ENCODE measurements at places on chromosomes 3 and 15.
A peak's percentile ranks its signal among the peaks of the same experiment; 100 is the strongest.

GRCh38 chr3:23331141-23331935 lies 128.2 kb downstream of the UBE2E2 start:
- DNase-seq: no peak

DNA sequence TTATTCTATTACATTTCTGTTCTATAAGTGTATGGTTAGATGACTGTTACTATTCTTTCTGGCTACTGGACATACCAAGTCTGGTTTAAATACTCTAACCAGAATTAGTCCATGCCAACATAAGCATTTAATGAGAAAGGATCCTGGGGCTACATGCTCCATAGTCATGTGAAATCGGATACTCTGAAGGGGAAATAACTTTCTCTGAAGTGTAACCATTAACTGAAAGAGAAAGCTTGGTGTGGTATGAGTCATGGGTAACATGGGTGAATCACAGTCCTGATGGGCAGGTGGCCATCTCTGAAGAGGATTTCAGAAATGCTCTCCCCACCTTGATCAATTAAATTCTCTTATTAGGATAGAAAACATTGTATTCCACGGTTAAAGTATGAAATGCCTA lies 69.4 kb downstream of the FHIT start:
- no peak for DNase-seq

DNA sequence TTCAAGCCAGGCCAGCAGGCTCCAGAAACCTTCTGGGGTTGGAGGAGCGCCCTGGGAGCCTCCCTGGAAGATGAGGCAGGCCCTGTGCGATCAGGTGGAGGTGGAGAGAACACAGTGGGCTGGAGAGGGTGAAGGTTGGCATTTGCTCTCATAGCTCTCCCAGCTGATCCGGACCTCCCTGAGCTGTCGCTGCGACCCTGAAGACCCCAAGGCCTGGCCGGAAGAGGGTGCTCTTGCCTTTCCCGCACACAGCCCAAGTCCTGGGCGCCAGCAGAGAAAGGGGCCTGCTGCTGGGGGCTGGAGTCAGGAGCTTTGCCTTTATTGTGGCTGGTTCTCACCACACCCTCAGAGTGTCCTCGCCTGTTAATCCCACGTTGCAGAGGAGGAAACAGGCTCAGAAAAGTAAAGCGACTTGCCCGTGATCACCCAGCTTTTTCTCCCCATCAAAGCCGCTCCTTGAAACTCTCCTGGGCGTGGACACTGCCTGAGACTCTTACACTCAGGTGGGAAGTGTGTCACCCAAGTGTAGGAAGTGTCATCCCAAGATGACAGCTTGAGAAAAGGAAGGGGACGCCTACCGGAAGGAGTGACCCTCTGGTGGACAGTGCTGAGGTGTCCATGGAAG lies 8.6 kb upstream of the RPL29 start:
- peak; percentile 38 for DNase-seq

DNA sequence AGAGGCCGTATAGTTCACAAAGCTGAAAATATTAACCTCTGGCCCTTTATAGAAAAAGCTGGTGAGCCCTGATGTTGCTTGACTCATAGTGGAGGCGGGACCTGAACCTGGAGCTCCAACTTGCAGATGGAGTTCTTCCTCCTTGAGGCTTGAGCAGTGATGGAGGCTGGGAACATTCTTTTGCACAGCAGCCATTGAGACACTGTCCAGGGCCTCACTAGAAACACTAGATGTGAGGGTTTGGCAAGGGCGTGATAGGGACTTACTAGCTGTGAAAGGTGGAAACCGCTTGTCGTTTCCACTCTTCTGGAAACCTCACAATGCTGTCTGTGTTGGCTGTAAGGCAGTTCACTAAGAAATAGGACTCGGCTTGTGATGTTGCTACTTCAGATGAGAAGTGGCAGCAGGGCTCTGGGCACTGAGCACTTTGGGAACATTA lies 12.5 kb downstream of the SMAD6 start:
- no peak for DNase-seq

GRCh38 chr3:189233225-189233858 lies 61.6 kb downstream of the TPRG1 start:
- peak; percentile 53 for DNase-seq

DNA sequence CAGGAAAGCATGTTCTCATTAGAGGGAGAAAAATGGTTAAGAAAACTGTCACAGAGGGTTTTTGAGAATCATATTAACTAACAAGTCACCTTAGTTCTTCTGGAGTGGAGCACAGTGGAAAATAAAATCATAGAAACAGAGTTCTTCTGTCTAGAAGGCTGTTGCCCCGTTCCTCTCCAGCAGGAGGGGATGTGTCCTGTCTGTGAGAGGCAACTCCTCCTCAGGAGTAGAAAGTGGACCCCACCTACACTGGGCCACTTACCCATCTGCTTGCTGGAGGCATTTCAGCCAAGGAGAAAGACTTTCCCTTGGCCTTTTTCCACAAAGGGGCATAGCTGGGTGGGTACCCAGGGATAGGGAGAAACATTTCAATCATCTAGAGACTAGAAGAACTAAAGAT lies 106.6 kb downstream of the SSR3 start:
- DNase-seq: peak; percentile 51

GRCh38 chr3:32457971-32458471 lies 44.6 kb downstream of the CMTM6 start:
- peak; percentile 66 for DNase-seq

GRCh38 chr15:42191610-42192346 lies 16.3 kb downstream of the VPS39 start:
- no peak for DNase-seq

- DNase-seq: peak; percentile 70
Observed at GRCh38 chr15:72230197-72231065, 559 bp downstream of the PKM start.

GRCh38 chr3:8328967-8329366 lies 172.7 kb upstream of the LMCD1 start:
- no peak for DNase-seq

DNA sequence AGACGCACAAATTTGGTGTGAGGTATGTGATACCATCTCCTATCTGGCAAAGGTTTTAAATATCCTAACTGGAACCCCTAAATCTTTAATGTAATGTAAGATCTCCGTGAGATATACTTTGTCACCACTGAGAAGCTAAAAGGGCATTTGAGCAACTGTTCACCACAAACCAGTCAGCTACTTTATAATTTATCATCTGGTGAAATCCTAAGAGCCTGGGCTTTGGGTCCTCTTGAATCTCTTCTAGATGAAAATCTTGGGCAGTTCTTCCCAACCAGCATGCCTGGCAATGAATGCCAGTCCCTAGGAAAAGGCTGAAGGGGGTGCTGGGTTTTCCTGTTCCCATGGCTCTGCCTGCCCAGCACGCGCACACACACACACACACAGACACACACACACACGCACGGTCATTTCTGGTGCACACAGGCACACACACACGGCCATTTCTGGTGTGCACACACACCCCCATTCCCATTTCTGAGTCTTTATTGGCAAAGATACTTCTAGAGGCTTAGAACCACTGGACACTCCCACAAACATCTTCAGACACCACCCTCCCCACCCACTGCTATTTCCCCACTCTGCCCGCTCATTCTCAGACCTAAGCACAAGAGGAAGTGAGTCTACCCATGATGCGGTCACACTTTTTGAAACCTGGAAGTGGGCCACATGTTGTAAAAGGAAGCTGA lies 72.6 kb downstream of the MYO1E start:
- DNase-seq: peak; percentile 91

GRCh38 chr3:63972987-63973386 lies 50.3 kb downstream of the PSMD6 start:
- no peak for DNase-seq

DNA sequence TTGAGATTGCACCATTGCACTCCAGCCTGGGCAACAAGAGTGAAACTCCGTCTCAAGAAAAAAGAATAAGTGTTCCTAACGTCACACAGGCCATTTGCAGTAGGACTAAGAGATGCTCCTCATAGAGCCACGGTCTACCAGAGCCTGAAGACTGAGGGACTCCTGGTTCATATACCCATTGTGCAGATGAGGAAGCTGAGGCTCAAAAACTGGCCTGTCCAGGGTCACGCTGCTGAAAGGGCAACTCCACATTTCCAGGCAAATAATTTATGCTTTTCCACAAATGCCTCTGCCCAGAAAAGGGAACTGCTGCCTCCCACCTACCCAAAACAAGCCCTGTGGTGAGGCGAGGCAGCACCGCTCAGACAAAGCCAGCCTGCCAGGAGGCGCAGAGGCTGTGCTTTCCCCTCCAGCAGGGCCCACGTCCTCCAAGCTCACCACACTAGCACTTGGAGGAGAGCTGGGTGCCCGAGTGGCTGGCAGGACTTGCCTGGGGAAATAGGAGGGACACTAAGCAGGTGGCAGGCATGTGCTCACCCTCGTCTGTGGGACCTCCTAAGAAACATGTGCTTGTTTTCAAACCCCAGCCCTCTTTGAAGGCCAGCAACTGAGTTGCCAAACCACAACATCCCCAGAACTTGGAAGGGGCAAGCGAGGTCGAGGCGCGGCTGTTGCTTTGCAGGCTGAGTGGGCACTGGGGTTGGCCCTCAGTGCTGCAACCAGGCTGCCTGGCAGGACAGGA lies 195.6 kb downstream of the XXYLT1 start:
- no peak for DNase-seq

DNA sequence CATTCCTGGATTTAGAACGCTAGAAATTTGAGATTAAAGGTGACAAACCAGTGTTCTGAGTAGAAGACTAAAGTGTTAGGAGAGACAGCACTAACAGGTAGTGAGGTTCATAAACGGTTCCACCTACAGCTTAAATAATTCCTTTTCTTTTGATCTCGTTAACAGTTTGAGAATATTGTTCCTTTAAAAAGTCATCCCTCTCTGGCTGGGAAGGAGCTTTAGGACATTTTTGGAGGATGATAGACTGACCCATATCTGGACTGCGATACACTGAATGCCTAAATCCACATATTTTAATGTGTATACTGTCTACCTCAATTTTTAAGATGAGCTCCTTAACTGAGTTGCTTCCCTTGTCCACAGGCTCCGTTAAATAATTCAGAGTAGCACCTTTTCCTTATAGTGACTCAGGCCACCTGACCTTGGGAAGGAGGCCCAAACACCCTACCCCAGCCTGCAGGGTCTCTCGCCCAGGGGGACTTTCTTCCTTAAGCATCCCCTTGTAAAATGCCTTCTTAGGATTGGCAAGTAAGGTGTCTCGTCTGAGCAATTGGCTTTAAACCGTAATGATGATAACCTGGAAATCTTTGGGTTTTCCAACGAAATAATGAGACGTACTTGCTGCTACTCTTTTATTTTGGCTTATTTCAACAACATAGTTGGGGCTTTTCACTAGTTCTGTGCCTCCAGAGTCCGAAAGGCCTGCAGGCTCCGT lies 3.3 kb downstream of the TRIM71 start:
- no peak for DNase-seq

GRCh38 chr3:145550522-145550921 lies 610.5 kb downstream of the PLOD2 start:
- no peak for DNase-seq

- no peak for DNase-seq
Observed at GRCh38 chr3:142417302-142417701, 30.5 kb downstream of the XRN1 start.

DNA sequence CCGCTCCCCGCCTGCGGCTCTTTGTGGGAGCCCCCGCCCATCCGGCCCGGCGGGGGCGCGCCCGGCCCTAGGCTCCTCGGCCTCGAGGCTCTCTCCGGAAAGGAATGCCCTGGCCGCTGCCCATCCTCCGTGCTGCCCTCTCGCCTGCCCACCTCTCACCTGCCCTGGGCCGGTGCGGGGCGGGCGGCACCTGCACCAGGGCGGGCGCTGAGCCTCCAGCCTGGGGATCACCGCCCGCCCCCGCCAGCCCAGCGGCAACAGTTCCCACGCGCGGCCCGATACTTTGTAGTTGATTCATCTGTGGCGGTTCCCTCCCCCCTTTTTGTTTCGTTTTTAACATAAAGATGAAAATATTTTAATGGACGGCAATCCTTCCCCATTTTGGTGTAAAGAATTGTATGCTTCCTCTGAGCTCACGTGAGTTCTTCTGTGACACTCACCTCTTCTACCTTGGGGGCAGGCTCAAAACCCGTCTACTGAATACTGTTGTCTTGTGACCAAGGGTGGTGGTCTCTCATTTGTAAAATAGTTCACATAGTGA lies 1.9 kb downstream of the KLF13 start:
- DNase-seq: peak; percentile 58

- DNase-seq: no peak
Observed at GRCh38 chr3:96465521-96465920, 348.9 kb upstream of the EPHA6 start.

DNA sequence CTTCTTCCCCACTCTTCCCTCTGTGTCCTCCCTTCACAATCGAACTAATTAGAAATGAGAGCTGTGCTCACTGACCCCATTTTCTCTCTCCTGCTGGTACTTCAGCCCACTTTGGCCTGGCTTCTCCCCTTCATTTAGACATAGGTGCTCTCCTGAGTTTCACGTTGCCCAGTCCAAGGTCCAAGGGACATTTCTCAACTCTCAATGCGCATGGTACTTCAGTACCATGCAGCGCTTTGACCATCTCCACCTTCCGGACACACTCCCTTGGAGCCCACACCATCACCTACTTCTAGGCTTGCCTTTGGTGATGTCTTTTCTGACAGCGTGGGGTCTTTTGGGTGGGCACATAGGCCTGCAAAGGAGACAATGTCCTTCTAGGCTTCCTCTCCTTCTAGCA lies 99.7 kb downstream of the ABHD5 start:
- DNase-seq: no peak

DNA sequence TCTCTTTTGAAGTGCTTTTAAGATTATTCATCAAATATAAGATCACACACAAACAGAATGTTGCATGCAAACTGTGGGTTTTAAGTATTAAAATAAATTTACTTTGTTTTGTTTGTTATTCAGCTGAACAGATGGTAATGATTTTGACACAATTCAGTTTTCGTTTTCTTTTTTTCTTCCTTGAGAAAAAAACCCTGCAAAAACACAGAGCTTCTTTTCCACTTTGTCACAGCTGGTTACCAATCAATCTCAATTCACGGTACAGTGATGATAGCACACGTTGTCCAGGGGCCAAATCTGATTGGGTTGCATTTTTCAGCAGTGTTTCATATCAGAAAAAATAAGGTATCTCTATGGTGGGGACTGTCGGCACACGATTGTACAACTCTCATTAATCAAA lies 473.6 kb downstream of the ROBO2 start:
- no peak for DNase-seq
